ENCODE measurements at places on chromosomes 5 and 9.

DNA sequence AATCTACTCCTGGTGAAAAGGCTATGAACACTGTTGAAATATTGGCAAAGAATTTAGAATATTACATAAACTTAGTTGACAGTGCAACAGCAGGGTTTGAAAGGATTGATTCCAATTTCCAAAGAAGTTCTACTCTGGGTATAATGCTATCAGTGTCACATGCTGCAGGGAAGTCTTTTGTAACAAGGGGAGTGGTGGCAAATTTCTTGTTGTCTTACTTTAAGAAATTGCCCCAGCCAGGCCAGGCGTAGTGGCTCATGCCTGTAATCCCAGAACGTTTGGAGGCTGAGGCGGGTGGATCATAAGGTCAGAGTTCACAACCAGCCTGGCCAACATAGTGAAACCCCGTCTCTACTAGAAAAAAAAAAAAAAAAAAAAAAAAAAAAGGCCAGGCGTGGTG lies 86.3 kb upstream of the OTULINL start:
- no peak overlapping the region for H3K27ac ChIP-seq
- no peak for DNase-seq
- H3K4me3 ChIP-seq: no peak overlapping the region
- H3K36me3 ChIP-seq: peaks cover 62% of the 10 kb centered on the region
- no peaks in the 10 kb centered on the region for H3K4me1 ChIP-seq

GRCh38 chr9:114282104-114282485 lies 40.8 kb upstream of the ORM1 start:
- no peaks in the 10 kb centered on the region for H3K4me1 ChIP-seq
- no peaks in the 10 kb centered on the region for H3K36me3 ChIP-seq
- H3K27me3 ChIP-seq: no peaks in the 10 kb centered on the region
- DNase-seq: no peak

DNA sequence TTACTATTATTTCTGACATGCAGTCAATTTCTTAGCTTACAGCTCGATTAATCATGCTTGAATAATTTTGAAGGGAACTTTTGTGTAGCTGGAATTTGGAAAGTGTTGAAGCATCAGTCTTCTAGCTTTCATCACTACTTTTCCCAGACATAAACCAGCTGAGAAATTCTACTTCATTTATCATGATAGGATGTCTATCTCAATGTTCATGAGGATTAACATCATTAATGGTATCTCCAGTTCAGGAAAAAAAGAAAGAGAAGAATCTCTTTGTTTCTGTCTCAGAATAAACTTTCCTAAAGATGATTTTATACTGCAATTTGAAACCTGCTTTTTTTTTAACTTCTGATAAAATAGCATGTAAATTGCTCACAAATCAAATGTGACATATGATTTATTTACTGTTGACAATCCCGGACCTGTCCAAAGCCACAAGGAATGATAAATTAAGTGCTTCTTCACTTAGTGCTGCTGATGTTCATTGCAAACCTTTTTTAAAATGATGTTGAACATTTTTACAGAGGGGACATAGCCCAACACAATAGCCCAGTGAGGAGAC lies 412.1 kb upstream of the CLINT1 start:
- H3K36me3 ChIP-seq: no peaks in the 10 kb centered on the region
- H3K4me3 ChIP-seq: no peak overlapping the region
- no peak for DNase-seq
- no peak overlapping the region for H3K27ac ChIP-seq
- H3K4me1 ChIP-seq: no peaks in the 10 kb centered on the region

GRCh38 chr9:130101915-130102314 lies 48.2 kb downstream of the GPR107 start:
- DNase-seq: no peak
- H3K27ac ChIP-seq: no peak overlapping the region
- no peaks in the 10 kb centered on the region for H3K4me1 ChIP-seq
- H3K4me3 ChIP-seq: no peak overlapping the region

DNA sequence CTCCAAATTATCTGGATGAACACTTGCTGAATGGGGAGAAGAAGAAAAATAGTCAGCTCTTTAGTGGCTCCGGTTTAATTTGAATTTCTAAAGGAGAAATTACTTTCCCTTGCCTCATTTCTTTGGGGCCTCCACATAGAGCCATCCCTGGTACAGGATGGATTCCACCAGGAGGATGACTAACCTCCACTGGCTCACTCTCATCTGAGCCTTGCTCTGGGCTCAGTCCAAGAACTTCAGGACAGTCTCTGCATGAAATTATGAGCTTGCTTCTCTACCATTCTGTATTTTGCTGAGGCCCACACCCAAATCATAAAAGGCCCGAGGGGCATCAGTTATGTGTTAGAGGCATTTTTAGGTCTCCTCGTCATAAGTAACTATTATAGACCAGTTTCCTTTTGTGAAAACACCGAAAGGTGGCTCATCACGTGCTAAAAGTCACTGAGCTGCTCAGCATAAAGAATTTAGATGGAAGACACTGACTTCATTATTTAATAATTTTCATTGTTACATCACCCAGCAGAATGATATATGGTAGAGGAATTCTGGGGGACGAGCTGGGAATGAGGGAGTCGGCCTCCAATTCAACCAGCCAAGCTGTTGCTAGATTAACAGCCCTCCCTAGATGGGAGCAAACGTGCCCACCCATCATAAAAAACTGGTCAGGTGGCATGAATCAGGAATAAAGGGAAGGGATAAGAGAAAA lies 222.1 kb downstream of the TARS1 start:
- H3K4me3 ChIP-seq: no peak overlapping the region
- H3K27me3 ChIP-seq: no peaks in the 10 kb centered on the region
- no peak overlapping the region for H3K27ac ChIP-seq
- no peaks in the 10 kb centered on the region for H3K4me1 ChIP-seq
- no peaks in the 10 kb centered on the region for H3K36me3 ChIP-seq
- no peak for DNase-seq

DNA sequence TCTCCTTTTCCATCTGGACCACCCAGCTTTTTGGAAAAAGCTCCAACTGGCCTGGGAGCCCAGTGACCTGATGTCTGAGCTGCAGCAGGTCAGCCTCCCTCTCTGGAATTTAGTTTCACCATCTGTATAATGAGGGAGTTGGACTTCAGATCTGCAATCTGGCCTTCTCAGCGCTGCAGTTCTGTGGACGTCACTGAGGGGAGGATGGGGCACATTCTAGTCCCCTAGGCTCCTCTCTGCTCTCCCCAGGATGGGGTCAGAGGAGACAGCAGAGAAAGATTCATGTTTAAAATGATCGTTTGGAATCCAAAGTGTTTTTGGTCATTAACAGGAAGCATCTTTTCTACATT lies 10.2 kb downstream of the OR13J1 start:
- H3K27me3 ChIP-seq: no peaks in the 10 kb centered on the region
- H3K4me3 ChIP-seq: no peak overlapping the region
- no peak for DNase-seq

- no peaks in the 10 kb centered on the region for H3K27me3 ChIP-seq
- H3K4me1 ChIP-seq: no peaks in the 10 kb centered on the region
- H3K4me3 ChIP-seq: no peak overlapping the region
- H3K36me3 ChIP-seq: peaks cover 2% of the 10 kb centered on the region
- H3K27ac ChIP-seq: no peak overlapping the region
- no peak for DNase-seq
Measured at GRCh38 chr9:131873891-131874440, 134.1 kb upstream of the RAPGEF1 start.

- no peak overlapping the region for H3K4me3 ChIP-seq
- no peaks in the 10 kb centered on the region for H3K36me3 ChIP-seq
- H3K27ac ChIP-seq: no peak overlapping the region
- H3K4me1 ChIP-seq: peaks cover 23% of the 10 kb centered on the region
Measured at GRCh38 chr5:139188558-139189270, 9.5 kb downstream of the SIL1 start.

DNA sequence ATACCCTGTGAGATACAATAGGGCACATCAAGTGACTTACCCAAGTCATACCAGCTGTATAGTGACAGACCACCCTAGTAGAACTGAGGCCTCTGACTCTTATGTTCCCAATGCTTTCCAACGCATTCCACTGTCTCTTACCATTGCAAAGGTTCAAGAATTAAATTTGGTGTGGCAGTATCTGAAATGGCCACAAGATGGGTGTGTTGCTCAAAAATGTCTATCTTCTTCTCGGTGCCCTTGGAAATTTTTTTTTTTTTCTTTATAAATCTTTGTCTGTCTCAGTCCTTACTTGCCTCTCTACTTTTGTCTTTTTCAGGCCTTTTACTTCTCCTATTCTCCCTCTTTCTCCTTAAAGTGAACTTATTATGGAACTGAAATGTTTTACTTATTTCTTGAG lies 48.4 kb downstream of the GPR21 start:
- no peak for DNase-seq
- no peaks in the 10 kb centered on the region for H3K4me1 ChIP-seq
- H3K27ac ChIP-seq: no peak overlapping the region
- no peaks in the 10 kb centered on the region for H3K27me3 ChIP-seq
- H3K36me3 ChIP-seq: peaks cover 81% of the 10 kb centered on the region

- no peak overlapping the region for H3K4me3 ChIP-seq
- no peak overlapping the region for H3K27ac ChIP-seq
- no peaks in the 10 kb centered on the region for H3K27me3 ChIP-seq
- peaks cover 3% of the 10 kb centered on the region for H3K4me1 ChIP-seq
- DNase-seq: no peak
Measured at GRCh38 chr9:134770972-134771971, 109.3 kb upstream of the FCN2 start.

DNA sequence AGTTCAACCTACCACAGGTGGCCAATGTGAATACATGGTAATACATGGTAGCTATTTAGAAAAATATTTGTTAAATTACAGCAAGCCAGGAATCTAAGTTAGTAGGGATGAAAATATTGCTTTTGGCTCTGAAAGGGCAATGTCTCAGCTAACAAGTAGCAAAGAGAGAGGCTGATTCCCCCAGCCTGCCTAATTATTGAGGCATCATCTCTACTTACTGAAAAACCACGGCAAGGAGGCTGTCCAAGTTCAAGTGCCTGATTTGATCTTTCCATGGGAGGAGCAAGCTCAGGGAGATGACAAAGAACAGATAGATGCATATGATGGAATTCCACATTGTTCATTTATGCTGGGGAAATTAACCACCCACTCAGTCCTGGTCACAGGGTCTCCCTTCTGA lies 28.7 kb upstream of the UBTD2 start:
- H3K4me1 ChIP-seq: no peaks in the 10 kb centered on the region
- H3K27me3 ChIP-seq: no peaks in the 10 kb centered on the region
- H3K4me3 ChIP-seq: no peak overlapping the region
- H3K27ac ChIP-seq: no peak overlapping the region
- DNase-seq: no peak
- no peaks in the 10 kb centered on the region for H3K36me3 ChIP-seq

DNA sequence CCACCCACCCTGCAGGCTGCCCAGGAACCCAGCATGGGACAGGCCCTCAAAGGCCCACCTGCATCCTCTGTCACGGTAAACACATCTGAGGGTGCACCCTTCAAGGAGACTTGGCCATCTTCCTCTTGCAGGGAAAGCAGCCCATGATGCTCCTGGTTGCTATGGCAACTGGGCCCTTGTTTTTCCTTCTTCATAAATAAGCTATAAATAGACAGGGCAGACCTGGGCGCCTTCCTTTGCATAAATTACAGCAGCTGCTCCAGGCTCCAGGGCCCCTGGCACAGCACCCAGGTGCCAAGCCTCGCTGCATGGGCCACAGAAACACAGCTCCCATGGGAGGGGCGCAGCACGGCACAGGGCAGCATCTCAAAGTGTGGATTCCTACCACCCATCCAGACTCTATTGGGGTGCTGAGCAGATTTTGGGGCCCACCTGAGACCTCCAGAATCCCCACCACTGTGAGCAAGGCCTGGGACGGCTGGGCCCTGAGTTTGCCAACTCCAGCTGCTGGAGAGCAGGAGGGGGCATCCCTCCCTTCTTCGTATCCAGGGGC lies 5.8 kb upstream of the PSMB7 start:
- H3K27me3 ChIP-seq: no peaks in the 10 kb centered on the region
- DNase-seq: no peak
- H3K4me1 ChIP-seq: no peaks in the 10 kb centered on the region
- H3K27ac ChIP-seq: no peak overlapping the region

DNA sequence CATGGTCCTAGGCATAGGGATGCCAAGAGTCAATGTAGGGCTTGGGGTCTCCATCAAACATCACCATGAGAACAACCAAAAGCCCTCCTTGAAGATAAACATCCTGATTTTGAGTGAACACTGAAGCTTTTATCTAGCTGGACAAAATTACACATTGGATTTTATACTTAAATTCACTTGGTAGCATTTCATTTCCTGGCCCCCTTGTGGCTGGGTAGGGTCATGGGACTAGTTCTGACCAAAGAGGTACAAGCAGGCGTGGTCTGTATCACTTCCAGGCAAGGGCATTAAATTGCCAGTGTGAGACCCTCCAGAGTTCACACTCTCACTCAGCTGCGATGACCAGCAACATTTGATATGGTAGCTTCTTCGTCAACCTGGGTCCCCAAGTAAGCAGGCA lies 320.3 kb downstream of the ACTL7B start:
- DNase-seq: no peak
- no peaks in the 10 kb centered on the region for H3K4me1 ChIP-seq
- H3K36me3 ChIP-seq: no peaks in the 10 kb centered on the region
- H3K27ac ChIP-seq: no peak overlapping the region

GRCh38 chr5:132396589-132397031 lies 27.1 kb downstream of the SLC22A5 start:
- no peak for DNase-seq
- H3K27ac ChIP-seq: no peak overlapping the region
- H3K36me3 ChIP-seq: peaks cover 24% of the 10 kb centered on the region
- no peaks in the 10 kb centered on the region for H3K4me1 ChIP-seq
- H3K4me3 ChIP-seq: no peak overlapping the region

- no peak for DNase-seq
- no peaks in the 10 kb centered on the region for H3K36me3 ChIP-seq
- H3K4me3 ChIP-seq: no peak overlapping the region
Measured at GRCh38 chr5:61229416-61229815, 67.1 kb upstream of the SMIM15 start.

DNA sequence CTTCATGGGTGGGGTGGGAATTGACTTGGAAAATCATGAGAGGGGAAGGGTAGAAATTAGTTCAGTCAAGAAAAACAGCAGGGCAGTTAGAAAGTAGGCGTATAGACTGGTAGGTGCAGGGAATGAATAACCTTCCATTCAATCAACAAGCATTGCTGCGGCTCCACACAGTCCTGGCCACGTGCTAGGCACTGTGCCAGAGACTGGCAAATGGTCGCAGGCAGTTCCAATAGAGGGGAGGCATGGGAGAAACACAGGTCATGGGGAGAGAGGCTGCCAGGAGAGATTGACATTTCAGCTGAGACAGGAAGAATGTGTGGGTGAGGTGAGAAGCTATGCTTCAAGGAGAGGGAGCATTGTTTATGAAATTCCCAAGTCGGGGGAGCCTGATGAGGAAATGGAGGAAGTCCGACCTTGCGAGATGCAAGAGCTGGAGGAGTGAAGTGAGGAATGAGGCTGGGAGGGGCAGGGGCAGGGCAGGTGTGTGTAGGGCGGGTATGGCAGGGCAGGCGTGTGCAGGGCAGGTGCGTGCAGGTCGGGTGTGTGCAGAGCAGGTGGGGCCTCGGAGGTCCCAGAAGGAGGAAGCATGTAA lies 54.4 kb upstream of the PPARGC1B start:
- H3K4me3 ChIP-seq: no peak overlapping the region
- H3K27ac ChIP-seq: no peak overlapping the region
- no peaks in the 10 kb centered on the region for H3K4me1 ChIP-seq
- no peaks in the 10 kb centered on the region for H3K36me3 ChIP-seq
- H3K27me3 ChIP-seq: no peaks in the 10 kb centered on the region

Data from ascending aorta (tissue), 2 donors.